ENCODE measurements at places on chromosomes 3 and 15.

- DNase-seq = no peak
Measured at GRCh38 chr15:68420186-68420684, 11.7 kb downstream of the ITGA11 start.

- no peak for DNase-seq
Measured at GRCh38 chr3:180383332-180384020, 218.5 kb upstream of the TTC14 start.

- DNase-seq = no peak
Measured at GRCh38 chr3:5212628-5213573, 25.4 kb downstream of the EDEM1 start.

- no peak for DNase-seq
Measured at GRCh38 chr15:85607842-85608241, 186.9 kb downstream of the KLHL25 start.

- DNase-seq = no peak
Measured at GRCh38 chr3:62335196-62335595, 38.2 kb downstream of the FEZF2 start.

GRCh38 chr3:157793745-157794144 lies 290.5 kb upstream of the VEPH1 start:
- DNase-seq = no peak

All from activated T-cell treated with anti-CD3 and anti-CD28 coated beads, Interleukin-2, amount 50 U/mL, for 4 hours (primary cell).